ENCODE measurements at places on chromosomes 6 and 20.
A peak's percentile ranks its signal among the peaks of the same experiment; 100 is the strongest.

DNA sequence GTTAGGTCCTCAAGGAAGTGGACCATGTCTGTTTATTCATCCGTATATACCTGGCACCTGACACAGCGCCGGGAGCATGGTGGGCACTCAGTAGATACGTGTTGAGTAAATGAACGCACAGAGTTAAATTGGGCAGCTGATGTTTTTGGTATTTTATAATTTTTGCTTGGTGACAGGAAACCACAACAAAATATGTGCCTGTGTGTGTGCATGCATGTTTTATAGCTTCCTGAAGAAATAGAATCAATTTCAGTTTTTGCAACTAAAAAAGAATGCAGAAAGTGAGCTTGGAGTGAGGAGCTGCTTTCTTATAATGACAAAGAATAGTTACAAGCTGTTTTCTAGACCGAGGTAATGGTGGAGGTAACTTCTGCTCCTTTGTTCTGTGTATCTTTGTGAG lies 91.4 kb downstream of the PLCB4 start:
- no peak for DNase-seq

DNA sequence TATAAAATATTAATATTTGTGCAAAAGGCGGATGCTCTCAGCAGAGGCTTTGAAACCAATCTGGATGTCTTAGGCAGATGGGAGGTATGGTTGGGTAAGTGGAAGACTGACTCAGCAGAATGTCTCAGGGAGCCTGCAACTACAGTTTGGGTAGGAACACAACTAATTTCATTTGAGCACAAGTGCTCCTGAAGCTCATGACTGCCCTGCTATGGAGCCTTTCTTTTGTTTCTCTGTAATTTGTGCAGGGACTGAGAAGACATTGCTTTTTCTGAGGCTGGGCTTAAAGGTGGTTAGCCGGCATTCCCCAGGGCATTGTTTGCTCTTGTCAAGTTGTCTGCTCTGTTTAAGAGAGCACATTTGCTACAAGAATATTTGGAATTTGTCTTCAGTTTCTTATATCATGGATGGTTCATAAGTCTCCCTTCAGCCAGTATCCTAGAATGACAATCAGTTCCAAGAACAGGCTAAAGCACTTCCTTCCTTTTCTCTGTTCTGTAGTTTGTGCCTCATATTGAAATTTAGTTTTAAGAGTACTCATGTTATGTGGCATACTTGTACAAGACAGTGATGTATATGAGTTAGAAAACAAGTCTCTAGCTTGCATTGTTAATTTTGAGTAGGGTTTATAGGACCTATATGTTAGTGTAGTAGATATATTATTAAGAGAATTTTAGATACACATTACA lies 208.3 kb downstream of the ZFAND3 start:
- peak; percentile 42 for DNase-seq

- no peak for DNase-seq
These were observed 174.5 kb downstream of the WDR27 start for GRCh38 chr6:169527306-169527705.

GRCh38 chr6:155778336-155778735 lies 322.7 kb upstream of the NOX3 start:
- no peak for DNase-seq

DNA sequence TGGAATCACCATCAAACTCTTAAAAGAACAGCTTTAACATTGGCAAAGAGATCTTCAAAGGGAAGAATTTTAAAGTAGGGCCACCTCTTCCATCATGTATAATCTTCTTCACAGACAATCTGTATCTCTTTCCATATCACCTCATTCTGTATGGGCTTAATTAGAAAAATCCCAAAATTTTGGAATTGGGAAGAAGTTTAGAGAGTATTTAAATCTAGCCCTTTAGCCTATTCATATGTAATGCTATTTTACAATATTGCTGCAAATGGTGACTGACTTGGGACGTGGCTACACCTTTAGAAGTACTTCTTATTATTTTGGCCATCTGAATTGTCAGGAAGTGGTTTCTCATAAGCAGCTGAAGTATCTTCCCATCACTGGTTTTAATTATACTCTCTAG lies 474.3 kb downstream of the RFPL4B start:
- DNase-seq, result no peak

GRCh38 chr6:36230371-36230770 lies 33.8 kb downstream of the BRPF3 start:
- DNase-seq, result no peak

- DNase-seq, result no peak
These were observed 23.4 kb upstream of the PLN start for GRCh38 chr6:118524686-118525085.

- DNase-seq, result no peak
These were observed 47.9 kb upstream of the CLDN20 start for GRCh38 chr6:155215906-155216305.

- DNase-seq, result no peak
These were observed 28.9 kb downstream of the SNX5 start for GRCh38 chr20:17939622-17940223.

DNA sequence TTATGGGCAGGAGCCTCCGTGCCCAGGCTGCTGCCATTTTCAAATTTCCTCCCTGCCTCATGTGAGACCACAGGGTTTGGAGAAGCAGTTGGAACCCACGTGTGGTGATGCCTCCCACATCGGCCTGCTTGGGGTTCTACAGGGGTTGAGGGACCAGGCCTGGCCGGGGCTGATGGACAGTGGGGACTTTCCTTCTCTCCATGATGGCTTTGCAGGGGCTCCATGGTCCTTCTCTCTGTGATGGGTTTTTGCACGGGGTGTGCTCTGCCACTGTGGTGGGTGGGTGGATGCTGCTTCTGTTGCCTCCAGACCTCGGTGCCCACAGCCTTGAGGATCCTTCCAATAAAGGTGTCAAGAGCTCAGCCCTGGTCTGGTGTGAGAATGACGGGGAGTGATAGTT lies 54.4 kb downstream of the ADNP start:
- DNase-seq, result no peak

- no peak for DNase-seq
These were observed 168.4 kb upstream of the CDYL start for GRCh38 chr6:4607793-4608192.

- peak; percentile 78 for DNase-seq
These were observed 46.1 kb upstream of the CCN6 start for GRCh38 chr6:112007805-112008204.

- no peak for DNase-seq
These were observed 3.5 kb upstream of the C6orf163 start for GRCh38 chr6:87341158-87341557.

GRCh38 chr6:31834367-31835250 lies 7.1 kb downstream of the HSPA1B start:
- peak; percentile 93 for DNase-seq

- no peak for DNase-seq
These were observed 219.6 kb upstream of the CHD6 start for GRCh38 chr20:41837669-41838224.

- DNase-seq, result no peak
These were observed 275.6 kb downstream of the TENT5A start for GRCh38 chr6:81476881-81477280.

- DNase-seq, result peak; percentile 85
These were observed 288.1 kb upstream of the SUPT3H start for GRCh38 chr6:45665859-45666258.

DNA sequence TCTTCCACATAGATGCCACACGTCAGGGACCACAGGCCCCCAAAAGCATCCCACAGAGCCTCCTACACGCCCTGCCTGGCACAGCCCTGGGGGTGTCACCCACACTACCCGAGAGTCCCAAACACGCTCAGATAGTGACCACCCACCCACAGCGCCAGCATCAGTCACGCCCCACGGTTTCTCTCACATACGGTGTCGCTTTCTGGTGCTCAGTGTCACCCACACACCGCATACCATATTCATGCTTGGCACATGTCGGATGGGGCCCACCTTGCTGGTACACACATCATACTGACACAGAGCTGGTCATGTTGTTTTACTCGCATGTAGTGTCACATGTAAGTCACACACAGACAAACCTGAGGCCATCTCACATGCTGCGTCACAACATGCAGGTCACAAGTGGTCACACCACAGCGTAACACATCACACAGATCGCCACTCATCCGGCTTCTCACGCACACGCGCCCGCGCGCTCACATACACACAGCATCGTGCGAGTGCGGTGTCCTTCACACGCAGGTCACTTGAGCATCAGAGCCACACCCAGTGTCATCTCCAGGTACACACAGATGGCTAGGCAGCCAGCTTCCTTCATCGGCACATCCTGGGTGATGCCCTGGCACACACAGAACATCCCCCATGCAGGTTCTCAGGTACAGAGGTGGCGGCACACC lies 3.4 kb downstream of the TEAD3 start:
- DNase-seq, result no peak

DNA sequence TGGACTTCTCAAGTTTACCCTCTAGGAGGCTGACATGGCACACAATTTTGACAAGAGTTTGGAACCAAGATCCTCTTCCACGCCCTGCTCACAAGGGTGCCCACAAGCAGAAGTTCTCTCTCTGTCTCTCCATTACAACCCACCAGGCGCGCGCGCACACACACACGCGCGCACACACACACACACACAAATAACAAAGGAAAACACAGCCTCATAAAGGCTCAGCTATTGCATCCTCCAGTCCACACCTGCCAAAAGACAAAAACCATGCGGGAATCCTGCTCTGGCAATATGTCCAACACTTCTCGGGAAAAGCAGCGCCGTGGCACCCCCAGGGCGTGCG lies 870 bp downstream of the PAK5 start:
- no peak for DNase-seq

- DNase-seq, result no peak
These were observed 222.5 kb upstream of the LRFN2 start for GRCh38 chr6:40809627-40810026.

DNA sequence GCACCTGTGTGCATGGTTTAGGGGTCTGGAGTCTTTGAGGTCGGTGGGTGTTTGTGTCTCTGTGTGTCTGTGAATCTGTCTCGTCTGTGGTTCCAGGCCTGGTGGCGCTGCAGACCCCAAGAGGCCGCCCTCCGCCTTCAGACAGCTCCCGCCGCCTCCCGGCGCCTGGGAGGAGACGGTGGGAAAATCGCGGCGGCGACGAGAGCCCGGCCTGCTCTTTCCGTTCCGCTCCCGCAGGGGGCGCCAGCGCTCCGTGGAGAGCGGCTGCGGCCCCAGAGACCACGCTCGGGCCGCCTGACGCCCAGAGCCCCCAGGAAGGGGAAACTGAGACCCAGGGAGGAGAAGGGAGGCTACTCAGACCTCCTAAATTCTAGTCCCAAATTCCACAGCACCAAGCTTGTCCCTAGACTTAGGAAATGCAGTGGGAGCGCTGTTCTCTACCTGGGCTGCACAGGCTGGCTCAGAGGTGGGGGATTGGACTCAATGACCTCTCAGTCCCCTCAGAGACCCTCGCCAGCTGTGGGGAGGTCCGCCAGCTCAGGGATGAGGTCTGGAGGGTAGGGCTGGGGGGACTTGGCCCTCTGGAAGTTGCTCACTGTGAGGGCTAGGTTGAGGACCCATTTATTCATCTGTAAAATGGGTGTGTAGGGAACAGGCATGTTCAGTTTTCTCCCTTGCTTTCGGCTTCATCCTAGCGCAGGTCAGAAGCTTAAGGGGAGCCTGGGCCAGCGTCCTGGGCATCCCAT lies 36.9 kb upstream of the BLCAP start:
- DNase-seq, result peak; percentile 51

DNA sequence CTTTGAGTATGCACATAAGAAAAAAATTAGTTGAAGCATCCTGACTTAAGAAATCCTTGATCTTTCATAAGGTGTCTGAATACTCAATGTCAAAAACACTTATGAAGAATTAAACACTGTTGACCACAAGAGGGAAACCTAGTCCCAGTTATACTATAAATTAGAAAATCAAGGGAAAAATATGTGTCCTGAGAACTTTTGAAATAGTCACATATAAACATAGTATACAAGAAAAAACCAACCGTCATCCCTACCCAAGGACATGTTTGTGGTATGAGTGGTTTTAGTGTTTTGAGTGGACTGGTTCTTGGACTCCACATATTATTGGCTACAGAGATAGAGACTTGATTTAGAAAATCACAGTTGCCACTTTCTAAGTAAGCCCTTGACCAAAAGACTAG lies 7.6 kb upstream of the HLA-DRA start:
- peak; percentile 40 for DNase-seq

GRCh38 chr6:162636167-162636566 lies 91.4 kb downstream of the PRKN start:
- DNase-seq, result no peak

DNA sequence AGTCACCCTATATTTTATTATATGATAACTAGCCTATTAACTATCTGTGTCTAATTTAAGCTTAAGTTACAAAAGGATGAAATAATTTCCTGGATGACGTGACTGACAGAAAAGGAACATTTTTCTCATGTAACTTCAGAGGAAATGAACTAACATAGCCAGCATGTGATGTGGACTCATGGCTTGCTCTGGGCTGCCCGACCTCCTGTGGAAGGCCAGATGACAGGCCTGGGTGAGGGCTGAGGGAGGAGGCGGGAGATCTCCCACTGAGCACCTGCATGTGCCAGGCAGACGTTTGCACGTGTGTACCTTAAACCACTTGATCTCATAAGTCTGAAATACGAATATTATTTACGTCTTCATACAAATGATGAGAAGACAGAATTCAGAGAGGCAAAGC lies 321.1 kb downstream of the SYNE1 start:
- DNase-seq, result no peak

- no peak for DNase-seq
These were observed 165.6 kb upstream of the PRSS16 start for GRCh38 chr6:27081931-27082330.

- peak; percentile 59 for DNase-seq
These were observed 49.8 kb downstream of the MYB start for GRCh38 chr6:135230711-135231468.

DNA sequence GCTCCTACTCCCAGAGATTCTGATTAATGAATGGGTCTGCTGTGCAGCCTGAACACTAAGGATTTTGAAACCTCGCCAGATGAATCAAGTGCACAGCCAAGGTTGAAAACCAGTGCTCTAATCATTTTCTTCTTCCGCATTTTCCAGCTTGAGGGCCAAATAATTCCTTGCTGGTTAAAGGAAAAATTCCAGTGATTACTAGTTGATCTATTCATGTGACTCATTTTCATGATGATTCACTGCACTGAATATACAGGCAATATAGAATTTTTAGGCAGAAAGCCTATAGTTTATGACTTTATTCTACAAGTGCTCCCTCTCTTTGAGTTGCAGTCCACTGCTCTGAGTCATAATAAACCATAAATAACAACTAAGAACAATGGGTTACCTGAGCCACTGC lies 80.6 kb upstream of the PROKR2 start:
- no peak for DNase-seq

DNA sequence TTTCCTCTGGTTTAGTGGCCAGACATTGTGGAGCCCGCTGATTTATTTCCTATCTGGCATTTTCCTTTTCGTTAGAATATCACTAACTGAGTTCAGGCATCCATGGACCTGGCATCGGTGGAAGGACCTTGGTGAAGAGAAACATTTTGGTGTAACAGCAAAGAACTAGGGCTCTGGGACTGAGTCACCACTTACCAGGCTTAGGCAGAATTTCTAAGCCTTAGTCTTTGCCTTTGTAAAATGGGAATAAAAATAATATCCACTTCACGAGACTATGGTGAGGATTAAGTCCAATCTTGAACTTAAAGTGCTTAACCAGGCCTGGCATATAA lies 42.0 kb upstream of the ENPP1 start:
- no peak for DNase-seq

- DNase-seq, result no peak
These were observed 47.2 kb downstream of the METTL24 start for GRCh38 chr6:110310861-110311446.
